ENCODE measurements at places on chromosomes 12 and 14. TPM values are rescaled to one million over a fixed set of nuclear protein-coding genes. Genes with fewer than 3 reads are reported as not detected.
A peak's percentile ranks its signal among the peaks of the same experiment; 100 is the strongest.

Gene GLI1
- total RNA-seq = 13.0 TPM

DNA sequence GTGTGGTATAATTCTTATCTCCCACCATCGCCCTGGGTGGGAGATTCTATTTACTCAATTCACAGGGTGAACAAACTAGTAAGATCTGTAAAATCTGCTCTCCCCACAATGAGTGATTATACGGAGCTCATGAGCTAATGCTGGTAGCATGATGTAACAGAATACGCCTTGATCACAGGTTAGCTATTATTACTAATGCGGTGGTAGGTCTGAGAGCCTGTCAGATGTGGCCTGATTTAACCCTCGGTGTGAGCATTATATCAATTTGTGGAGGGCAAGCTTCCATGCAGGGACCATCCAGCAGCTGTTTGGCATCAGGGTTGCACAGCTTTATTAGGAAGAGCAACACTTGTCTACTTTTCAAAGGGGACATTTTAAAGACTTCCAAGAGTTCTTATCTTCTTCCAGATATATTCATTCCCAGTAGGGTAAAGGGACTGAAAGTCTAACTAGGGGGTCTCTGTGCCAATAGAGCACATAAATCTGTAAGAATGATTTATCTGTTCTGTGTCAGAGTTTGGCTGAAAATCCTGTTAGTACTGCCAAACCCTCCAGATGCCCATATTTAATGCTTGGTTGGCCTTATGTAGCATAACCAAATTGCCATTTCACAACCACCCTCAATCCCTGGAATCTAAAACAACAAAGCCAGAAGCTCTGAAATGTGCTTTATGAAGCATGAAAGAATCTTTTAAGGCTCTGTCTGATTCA is 18.7 kb downstream of the TSHR start:
- H3K4me1 ChIP-seq = no peaks in the 10 kb centered on the region
- no peak overlapping the region for H3K4me3 ChIP-seq
- no peaks in the 10 kb centered on the region for H3K36me3 ChIP-seq

DNA sequence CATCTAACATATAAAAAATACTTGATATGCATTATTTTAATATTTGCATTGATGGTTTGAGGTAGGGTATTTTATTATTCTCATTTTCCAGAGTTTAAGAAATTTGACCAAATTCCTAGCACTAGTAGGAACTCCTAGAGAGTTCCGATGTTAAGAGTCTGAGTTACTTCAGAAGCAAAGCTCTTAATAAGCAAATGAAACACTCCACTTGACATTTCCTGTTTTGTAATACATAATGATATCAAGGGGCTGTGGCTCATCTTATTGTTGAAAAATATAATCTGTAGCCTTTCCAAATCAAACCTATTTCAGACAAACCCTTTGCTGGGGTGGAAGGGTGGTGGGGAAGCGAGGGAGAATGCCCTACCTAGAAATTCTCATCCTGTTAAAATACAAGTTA is 355.5 kb downstream of the DIO2 start:
- H3K27ac ChIP-seq = no peak overlapping the region
- no peak overlapping the region for H3K4me3 ChIP-seq
- no peak for DNase-seq
- H3K27me3 ChIP-seq = no peaks in the 10 kb centered on the region
- H3K4me1 ChIP-seq = peaks cover 6% of the 10 kb centered on the region
- no peaks in the 10 kb centered on the region for H3K36me3 ChIP-seq

Gene SLC17A8
- not detected for total RNA-seq

GRCh38 chr12:114638790-114639435 is 45.1 kb downstream of the TBX3 start:
- no peaks in the 10 kb centered on the region for H3K36me3 ChIP-seq
- no peak overlapping the region for H3K27ac ChIP-seq
- H3K4me3 ChIP-seq = no peak overlapping the region
- H3K4me1 ChIP-seq = no peaks in the 10 kb centered on the region
- no peaks in the 10 kb centered on the region for H3K27me3 ChIP-seq
- DNase-seq = no peak

GRCh38 chr14:36087411-36087810 is 89.1 kb downstream of the PTCSC3 start:
- no peak for DNase-seq
- H3K4me1 ChIP-seq = no peaks in the 10 kb centered on the region

- peak; percentile 30 for DNase-seq
- H3K27ac ChIP-seq = peak overlapping the region; percentile 49
- no peak overlapping the region for H3K4me3 ChIP-seq
- no peaks in the 10 kb centered on the region for H3K27me3 ChIP-seq
- H3K4me1 ChIP-seq = peaks cover 47% of the 10 kb centered on the region
These were observed 23.5 kb downstream of the DCAF5 start for GRCh38 chr14:69129264-69129880.

GRCh38 chr12:122293081-122293480 is 26.8 kb upstream of the VPS33A start:
- no peaks in the 10 kb centered on the region for H3K4me1 ChIP-seq
- no peak for DNase-seq
- H3K36me3 ChIP-seq = peaks cover 19% of the 10 kb centered on the region
- no peaks in the 10 kb centered on the region for H3K27me3 ChIP-seq
- H3K4me3 ChIP-seq = no peak overlapping the region

Gene CCDC184
- 0.81 TPM for total RNA-seq

GRCh38 chr14:99250636-99251208 is 21.3 kb downstream of the BCL11B start:
- no peaks in the 10 kb centered on the region for H3K36me3 ChIP-seq
- peaks cover 4% of the 10 kb centered on the region for H3K4me1 ChIP-seq
- H3K27ac ChIP-seq = no peak overlapping the region
- no peak for DNase-seq

GRCh38 chr14:24080888-24081738 is 9.8 kb downstream of the CPNE6 start:
- DNase-seq = no peak
- H3K4me3 ChIP-seq = peak overlapping the region; percentile 67
- H3K27ac ChIP-seq = no peak overlapping the region
- no peaks in the 10 kb centered on the region for H3K27me3 ChIP-seq
- no peaks in the 10 kb centered on the region for H3K36me3 ChIP-seq

- H3K27me3 ChIP-seq = no peaks in the 10 kb centered on the region
- no peak overlapping the region for H3K4me3 ChIP-seq
- H3K36me3 ChIP-seq = no peaks in the 10 kb centered on the region
- H3K27ac ChIP-seq = no peak overlapping the region
- H3K4me1 ChIP-seq = no peaks in the 10 kb centered on the region
- DNase-seq = no peak
These were observed 124.3 kb downstream of the PIWIL1 start for GRCh38 chr12:130461839-130462557.

Gene RPL36AL
- total RNA-seq = 120 TPM

GRCh38 chr14:88737245-88737644 is 55.5 kb downstream of the EML5 start:
- no peaks in the 10 kb centered on the region for H3K4me1 ChIP-seq
- no peak for DNase-seq
- H3K27me3 ChIP-seq = no peaks in the 10 kb centered on the region

- no peaks in the 10 kb centered on the region for H3K4me1 ChIP-seq
- no peak for DNase-seq
- H3K36me3 ChIP-seq = no peaks in the 10 kb centered on the region
- no peak overlapping the region for H3K27ac ChIP-seq
These were observed 22.1 kb upstream of the CEP83 start for GRCh38 chr12:94481734-94482133.

Gene B4GALNT1
- total RNA-seq = 4.0 TPM

DNA sequence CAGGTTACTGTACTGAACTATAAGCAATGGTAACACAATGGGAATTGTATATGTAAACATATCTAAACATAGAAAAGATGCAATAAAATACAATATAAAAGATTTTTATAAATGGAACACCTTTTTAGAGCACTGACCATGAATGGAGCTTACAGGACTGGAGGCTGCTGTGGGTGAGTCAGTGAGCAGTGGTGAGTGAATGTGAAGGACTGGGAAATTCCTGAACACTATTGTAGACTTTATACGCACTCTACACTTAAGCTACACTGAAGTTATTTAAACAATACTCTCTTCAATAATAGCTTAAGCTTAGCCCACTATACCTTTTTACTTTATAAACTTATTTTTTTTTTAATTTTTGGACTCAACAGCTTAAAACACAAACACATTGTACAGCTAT is 313.5 kb downstream of the KCNC2 start:
- DNase-seq = no peak
- no peaks in the 10 kb centered on the region for H3K36me3 ChIP-seq
- no peak overlapping the region for H3K27ac ChIP-seq
- no peaks in the 10 kb centered on the region for H3K27me3 ChIP-seq
- no peaks in the 10 kb centered on the region for H3K4me1 ChIP-seq

Gene CLEC1A
- 5.1 TPM for total RNA-seq

DNA sequence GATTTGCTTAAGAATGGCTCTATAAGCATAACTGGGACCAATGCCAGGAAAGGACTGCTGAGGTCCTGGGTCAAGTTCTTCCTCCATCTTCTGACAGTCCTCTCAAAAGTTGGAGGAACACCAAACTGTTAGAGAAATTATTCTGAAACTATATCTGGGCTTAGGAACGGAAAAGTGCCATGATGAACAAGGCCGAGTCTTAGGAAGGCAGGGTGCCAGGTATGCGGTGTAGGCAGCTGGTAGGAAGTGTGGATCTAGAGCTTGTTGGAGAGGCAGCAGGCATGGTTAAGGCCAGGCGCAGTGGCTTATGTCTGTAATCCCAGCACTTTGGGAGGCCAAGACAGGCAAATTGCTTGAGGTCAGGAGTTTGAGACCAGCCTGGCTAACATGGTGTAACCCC is 7.7 kb downstream of the GNPTAB start:
- H3K36me3 ChIP-seq = no peaks in the 10 kb centered on the region
- H3K4me3 ChIP-seq = no peak overlapping the region
- peaks cover 7% of the 10 kb centered on the region for H3K4me1 ChIP-seq
- H3K27ac ChIP-seq = no peak overlapping the region
- DNase-seq = no peak

GRCh38 chr14:104787736-104788135 is 7.8 kb downstream of the AKT1 start:
- peaks cover 69% of the 10 kb centered on the region for H3K4me1 ChIP-seq
- H3K27me3 ChIP-seq = no peaks in the 10 kb centered on the region
- no peak overlapping the region for H3K4me3 ChIP-seq
- no peak for DNase-seq
- no peak overlapping the region for H3K27ac ChIP-seq

GRCh38 chr12:130427381-130427887 is 89.7 kb downstream of the PIWIL1 start:
- no peaks in the 10 kb centered on the region for H3K4me1 ChIP-seq
- H3K4me3 ChIP-seq = no peak overlapping the region
- no peak for DNase-seq

Gene GNB3
- 9.3 TPM for total RNA-seq

GRCh38 chr12:47824198-47824597 is 4.5 kb upstream of the HDAC7 start:
- H3K36me3 ChIP-seq = no peaks in the 10 kb centered on the region
- no peak overlapping the region for H3K4me3 ChIP-seq
- H3K27ac ChIP-seq = peak overlapping the region; percentile 98
- no peak for DNase-seq

GRCh38 chr12:121669521-121669900 is at the start of gene MORN3:
MORN3 (minus strand) TSS chr12:121669654; CDS start chr12:121669483, 171 bp downstream.
- no peak within 1 kb of the TSS for H3K4me3 ChIP-seq
- no peaks in the 10 kb centered on the region for H3K36me3 ChIP-seq
- no peaks in the 10 kb centered on the region for H3K27me3 ChIP-seq
- no peak for DNase-seq

GRCh38 chr12:70307868-70308267 is 58.2 kb upstream of the KCNMB4 start:
- H3K27me3 ChIP-seq = no peaks in the 10 kb centered on the region
- peaks cover 4% of the 10 kb centered on the region for H3K4me1 ChIP-seq
- H3K4me3 ChIP-seq = no peak overlapping the region
- DNase-seq = no peak
- H3K27ac ChIP-seq = no peak overlapping the region

Gene GDF3
- total RNA-seq = not detected

GRCh38 chr12:3165078-3165980 is 88.2 kb downstream of the TSPAN9 start:
- H3K4me3 ChIP-seq = no peak overlapping the region
- DNase-seq = no peak

GRCh38 chr12:125852116-125852515 is 786.9 kb downstream of the AACS start:
- no peaks in the 10 kb centered on the region for H3K4me1 ChIP-seq
- no peaks in the 10 kb centered on the region for H3K27me3 ChIP-seq
- no peak overlapping the region for H3K4me3 ChIP-seq

DNA sequence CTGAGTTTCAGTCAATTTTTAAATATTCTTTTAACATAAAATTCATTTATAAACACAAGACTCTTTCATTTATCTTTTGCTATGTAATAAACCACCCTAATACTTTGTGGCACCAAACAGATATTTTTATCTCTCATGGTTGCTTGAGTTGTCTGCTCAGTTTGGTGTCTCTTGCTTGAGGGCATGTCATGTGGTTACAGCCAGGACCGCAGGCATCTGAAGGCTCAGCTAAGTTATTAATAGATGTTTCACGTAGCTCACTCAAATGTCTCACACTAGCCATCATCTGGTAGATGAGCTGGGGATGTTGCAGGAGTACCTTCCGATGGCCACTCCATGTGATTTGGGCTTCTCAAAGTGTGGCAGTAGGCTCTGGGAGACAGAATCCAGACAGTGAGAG is 597.8 kb downstream of the ETNK1 start:
- no peaks in the 10 kb centered on the region for H3K36me3 ChIP-seq
- H3K4me3 ChIP-seq = no peak overlapping the region
- no peaks in the 10 kb centered on the region for H3K27me3 ChIP-seq
- H3K27ac ChIP-seq = no peak overlapping the region

- no peaks in the 10 kb centered on the region for H3K36me3 ChIP-seq
- no peaks in the 10 kb centered on the region for H3K27me3 ChIP-seq
- H3K27ac ChIP-seq = no peak overlapping the region
- DNase-seq = no peak
- H3K4me1 ChIP-seq = peaks cover 27% of the 10 kb centered on the region
These were observed 70.9 kb upstream of the ETV6 start for GRCh38 chr12:11578461-11578993.

Measured in thoracic aorta (tissue), 2 donors.